Fibroblast of lung (primary cell): ENCODE measurements at places on chromosomes 16 and 17. TPM values are rescaled to one million over a fixed set of nuclear protein-coding genes. Genes with fewer than 3 reads are reported as not detected.

The SCNN1B gene
- total RNA-seq = not detected in 2 replicates

The SMIM5 gene
- under 0.01 and 0.17 TPM in 2 replicates for total RNA-seq

The CES1 gene
- total RNA-seq = 41.1 and 41.6 TPM in 2 replicates

The TEX14 gene
- under 0.01 TPM in 2 replicates for total RNA-seq

The HOXB1 gene
- not detected in 2 replicates for total RNA-seq
